ENCODE measurements at places on chromosomes 4 and X.

- no peak for DNase-seq
Measured at GRCh38 chr4:141804836-141805235, 168.5 kb downstream of the IL15 start.

- no peak for DNase-seq
Measured at GRCh38 chr4:6271701-6272465, 2.2 kb downstream of the WFS1 start.

GRCh38 chrX:42804524-42804923 is 26.6 kb upstream of the PPP1R2C start:
- no peak for DNase-seq

GRCh38 chr4:63036159-63036866 is 1372.9 kb downstream of the TECRL start:
- no peak for DNase-seq

DNA sequence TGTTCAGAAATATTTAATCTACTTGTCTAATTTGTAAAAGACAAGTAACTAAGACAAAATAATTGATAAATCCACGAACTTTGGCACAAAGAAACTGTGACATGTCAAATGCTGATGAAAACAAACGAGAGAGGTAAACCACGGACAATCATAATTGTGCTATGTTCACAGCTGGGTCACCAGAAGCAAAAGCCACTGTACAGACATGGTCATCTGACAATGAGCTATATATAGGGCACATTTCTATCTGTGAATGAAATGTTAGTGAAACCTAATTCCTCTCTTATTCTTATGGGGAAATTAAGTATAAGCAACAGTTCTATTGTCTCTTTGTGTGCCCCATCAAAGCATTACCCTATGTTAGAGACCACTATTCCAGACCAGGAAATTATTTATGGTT is 444.0 kb upstream of the TRAM1L1 start:
- no peak for DNase-seq

DNA sequence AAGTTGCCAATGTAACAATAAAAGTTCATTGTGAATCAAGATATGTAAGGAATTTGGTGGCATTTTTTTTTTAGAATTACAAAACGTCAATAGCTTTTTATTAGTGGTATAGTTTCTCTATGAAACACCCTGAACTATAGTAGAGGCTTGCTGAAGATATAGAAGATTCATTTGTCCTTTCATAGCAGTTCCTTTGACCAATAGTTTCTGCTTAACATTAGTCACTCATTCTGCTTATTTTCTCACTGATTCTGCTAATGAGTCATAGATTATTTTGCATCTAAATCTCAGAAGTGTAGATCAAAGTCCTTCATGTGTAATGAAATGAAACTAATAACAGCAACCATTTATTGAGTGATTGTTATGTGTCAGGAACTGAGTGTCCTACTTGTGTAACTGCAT is 205.0 kb upstream of the TET2 start:
- DNase-seq = no peak

DNA sequence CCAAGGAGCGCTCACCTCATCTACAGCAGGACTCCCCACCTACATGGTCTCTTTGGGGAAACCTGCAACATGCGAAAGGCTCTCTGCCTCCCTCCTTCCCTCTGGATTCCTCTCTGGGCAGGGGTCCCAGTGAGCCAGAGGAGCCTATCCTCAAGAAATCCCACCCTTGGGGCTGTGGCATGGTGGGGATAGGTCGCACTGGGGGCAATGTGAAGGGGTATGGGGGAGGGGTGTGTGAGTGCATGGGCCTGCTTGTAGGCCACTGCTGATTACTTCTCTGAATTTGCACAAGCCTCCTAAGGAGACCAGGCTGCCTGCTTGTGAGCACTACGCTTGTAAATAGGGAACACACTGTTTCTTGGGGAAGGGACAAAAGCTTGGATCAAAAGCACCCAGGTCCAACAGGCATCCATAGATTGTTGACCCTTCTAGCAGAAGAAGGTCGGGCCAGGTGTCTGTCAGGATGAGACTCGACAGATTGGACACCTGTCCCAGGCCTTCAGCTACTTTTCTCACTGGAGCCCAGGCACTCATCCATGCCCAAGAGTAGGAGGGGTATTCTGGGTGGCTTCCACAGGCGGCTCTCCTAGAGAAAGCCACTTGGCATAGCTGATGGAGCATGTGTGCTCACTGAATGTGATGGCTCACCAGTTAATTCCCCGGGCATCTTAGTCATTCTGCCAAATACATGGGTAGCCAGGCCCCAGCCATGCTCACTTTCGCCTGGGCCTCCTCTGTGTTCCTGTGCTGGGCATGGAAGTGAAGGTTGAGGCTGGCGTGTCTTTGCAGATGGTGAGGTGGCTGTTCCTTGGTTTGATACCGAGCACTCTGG is 75.0 kb downstream of the NBDY start:
- no peak for DNase-seq

GRCh38 chrX:20530406-20530921 is 263.8 kb upstream of the RPS6KA3 start:
- peak; percentile 21 for DNase-seq

GRCh38 chrX:1239681-1240142 is 27.3 kb upstream of the CRLF2 start:
- DNase-seq = no peak

DNA sequence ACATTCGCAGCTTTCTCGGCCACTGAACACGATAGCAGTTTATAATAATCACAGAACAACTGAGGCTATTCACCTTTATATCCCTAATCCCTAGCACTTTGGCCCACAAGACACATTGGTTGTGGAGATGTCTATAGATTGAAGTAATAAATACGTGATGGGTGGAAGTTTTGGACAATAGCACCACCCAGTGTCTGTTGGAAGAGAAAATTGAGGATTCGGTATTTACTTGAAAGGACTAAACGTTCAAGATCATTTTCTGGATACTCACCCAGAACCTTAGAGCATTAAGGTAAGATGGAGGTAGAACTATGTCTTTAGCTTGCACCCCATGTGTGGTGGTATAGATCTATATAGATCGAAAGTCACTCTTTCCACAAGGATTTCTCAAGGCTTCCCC is 787 bp upstream of the TMSB15A start:
- DNase-seq = no peak

GRCh38 chr4:3311489-3312171 is 18.8 kb downstream of the RGS12 start:
- no peak for DNase-seq

GRCh38 chrX:71637848-71638247 is 19.5 kb upstream of the CXCR3 start:
- no peak for DNase-seq

GRCh38 chr4:128322311-128322710 is 34.7 kb upstream of the PGRMC2 start:
- no peak for DNase-seq

DNA sequence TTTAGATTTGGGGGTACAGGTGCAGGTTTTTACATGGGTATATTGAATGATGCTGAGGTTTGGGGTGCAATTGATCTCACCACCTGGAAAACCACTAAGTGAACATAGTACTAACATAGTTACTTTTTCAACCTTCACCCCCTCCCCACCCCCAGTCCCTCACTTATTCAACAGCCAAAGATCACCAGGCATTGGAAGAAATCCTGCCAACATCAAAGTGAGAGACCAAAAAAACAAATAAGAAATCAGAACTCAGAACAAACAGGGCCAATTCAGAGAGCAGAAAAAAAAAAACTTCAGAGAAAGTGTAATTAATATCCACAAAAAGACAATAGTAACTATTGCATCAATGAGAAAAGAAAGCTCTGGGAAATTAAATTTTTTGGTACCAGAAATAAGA is 20.5 kb upstream of the LAP3 start:
- no peak for DNase-seq

GRCh38 chr4:90689739-90690138 is 562.5 kb downstream of the CCSER1 start:
- DNase-seq = no peak

- no peak for DNase-seq
Measured at GRCh38 chrX:104018126-104018525, 4.6 kb upstream of the H2BW1 start.

GRCh38 chr4:82780752-82781231 is 17.8 kb downstream of the SCD5 start:
- no peak for DNase-seq

GRCh38 chr4:39613093-39613656 is 25.5 kb downstream of the SMIM14 start:
- no peak for DNase-seq

DNA sequence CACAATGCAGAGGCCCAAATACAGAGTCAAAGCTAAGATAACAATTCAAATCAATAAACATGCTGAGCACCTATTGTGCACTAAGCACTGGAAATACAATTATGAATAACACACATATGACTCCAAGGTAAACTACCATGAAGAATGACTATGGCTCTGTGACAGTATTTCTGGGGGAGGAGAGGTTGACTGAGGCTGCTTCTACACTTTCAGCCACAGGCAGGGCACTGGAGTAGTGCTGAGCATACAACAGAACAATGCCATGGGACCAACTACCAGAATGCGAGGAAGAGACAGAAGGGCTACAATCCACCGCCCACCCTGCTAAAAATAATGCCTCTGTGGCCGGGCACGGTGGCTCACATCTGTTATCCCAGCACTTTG is 13.7 kb downstream of the TEC start:
- DNase-seq = no peak

DNA sequence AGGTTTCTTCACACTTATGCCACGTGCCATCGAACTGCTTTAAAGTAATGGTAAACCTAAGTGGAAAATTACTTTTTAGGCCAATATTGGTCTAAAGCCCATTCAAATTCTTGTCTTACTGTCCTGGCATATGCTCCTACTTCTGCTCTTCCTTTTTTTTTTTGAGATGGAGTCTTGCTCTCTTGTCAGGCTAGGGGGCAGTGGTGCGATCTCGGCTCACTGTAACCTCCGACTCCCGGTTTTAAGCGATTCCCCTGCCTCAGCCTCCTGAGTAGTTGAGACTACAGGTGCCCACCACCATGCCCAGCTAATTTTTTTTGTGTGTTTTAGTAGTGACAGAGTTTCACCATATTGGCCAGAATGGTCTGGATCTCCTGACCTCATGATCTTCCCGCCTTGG is 129.0 kb upstream of the TECRL start:
- DNase-seq = no peak

DNA sequence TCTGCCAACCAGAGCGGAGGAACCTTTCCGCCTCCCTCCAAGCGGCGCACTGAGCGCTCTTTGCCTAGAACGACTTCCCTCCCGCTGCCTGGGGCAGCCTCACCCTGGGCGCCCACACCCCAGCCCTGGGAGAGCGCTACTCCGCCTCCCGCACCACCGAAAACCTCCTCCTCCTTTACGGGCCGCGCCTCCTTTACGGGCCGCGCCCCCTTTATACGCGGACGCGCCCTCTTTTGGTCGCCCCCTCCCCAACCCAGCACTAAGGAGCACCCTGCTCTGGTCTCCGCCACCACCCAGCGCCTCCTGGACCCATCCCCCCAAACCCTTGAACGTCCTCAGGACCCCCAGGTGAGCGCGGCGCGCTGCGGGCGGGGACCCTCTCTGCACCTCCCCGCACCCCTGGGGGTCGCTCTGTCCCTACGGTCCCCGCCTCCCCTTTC is 586 bp upstream of the NSG1 start:
- no peak for DNase-seq

- DNase-seq = no peak
Measured at GRCh38 chr4:2786794-2787229, 6.1 kb upstream of the SH3BP2 start.

GRCh38 chr4:90061881-90062280 is 65.3 kb upstream of the CCSER1 start:
- no peak for DNase-seq

GRCh38 chr4:57168982-57169381 is 58.8 kb upstream of the IGFBP7 start:
- DNase-seq = no peak

GRCh38 chr4:90030953-90031352 is 96.2 kb upstream of the CCSER1 start:
- DNase-seq = no peak

DNA sequence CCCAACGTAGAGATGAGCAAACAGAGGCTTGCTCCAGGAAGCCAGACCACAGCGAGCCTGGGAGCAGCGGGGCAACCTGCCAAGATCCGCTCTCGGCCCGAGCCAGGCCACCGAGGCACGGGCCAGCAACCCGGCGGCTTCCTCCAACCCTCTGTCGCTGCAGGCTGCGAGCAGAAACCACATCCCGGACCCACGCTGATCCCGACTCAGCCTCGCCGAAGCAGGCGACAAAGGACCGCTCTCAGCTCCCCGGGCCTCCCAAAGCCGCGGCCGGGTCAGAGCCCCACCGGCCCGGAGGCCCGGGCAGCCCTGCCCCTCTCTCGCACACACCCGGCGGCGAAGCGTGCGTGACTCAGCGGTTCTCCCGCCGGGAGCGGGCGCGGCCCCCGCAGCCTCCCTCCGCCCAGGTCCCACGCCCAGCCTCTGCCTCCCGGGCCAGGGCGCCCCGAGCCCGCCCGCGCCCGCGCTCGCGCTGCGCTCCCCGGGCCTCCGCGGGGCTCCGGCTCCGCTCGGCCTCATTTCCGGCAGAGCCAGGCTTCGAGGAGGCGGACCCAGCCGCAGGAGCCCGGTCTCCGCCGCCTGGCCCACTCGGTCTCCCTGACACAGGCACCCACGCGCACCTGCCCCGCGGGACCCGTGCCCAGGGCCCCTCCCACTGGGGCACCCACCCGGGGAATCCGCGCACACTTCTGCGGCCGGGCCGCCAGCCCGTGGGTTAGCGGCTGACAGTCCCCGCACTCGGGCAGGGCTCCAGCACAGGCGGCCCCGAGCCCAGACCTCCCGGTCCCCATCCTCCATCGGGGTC is 1.7 kb downstream of the PPP2R2C start:
- no peak for DNase-seq

GRCh38 chr4:48483006-48483776 is at the start of gene SLC10A4:
Gene SLC10A4, plus strand, starts transcription at chr4:48483343. Its CDS starts 219 bp downstream, at chr4:48483562.
- DNase-seq = no peak

GRCh38 chrX:11484290-11484689 is 181.4 kb downstream of the ARHGAP6 start:
- DNase-seq = no peak

GRCh38 chr4:15031993-15032675 is 29.9 kb downstream of the CPEB2 start:
- no peak for DNase-seq

DNA sequence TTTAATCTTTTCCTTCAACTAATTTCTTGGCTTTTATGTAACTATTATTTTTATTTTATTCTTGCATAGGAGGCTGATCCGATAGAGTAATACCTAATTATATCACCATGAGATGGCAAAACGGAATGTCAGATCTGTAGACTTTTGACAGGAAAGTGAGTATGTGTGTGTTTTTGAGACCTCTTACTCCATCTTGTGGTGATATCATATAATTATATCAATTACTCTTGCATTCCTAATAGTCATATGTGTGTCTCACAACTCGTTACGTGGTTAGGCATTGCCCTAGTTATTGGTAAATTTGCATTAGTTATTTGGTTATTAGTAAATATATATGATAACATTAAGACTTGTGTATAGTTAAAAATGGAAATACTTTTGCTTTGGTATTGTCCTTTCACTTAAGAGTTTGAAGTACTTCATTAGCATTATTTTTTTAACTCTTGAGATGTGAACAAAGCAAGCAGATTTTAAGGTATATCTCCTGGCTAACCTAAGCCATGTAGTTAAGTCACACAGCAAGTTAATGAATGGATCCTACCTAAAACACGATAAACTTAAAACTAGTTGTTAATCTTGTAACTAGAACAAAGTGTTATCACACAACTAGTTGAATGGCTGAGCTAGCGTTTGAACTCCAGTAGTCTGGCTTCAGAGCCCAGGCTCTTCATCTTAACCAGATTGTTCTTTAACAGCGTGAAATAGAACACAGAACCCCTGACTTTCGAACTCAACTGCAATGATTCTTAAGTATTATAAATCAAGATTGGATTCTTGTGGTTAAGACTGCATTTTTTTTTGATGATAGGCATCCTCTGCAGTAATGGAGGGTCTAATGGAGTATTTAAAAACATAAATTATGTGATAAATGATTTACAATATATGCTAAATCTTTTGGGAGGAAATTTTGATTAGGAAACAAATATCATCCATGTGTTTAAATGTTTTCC is 67.1 kb downstream of the PGRMC2 start:
- DNase-seq = no peak

Data from stimulated activated CD8-positive, alpha-beta memory T cell treated with anti-CD3 and anti-CD28 coated beads, Interleukin-15, amount 100 ng/mL, for 24 hours (primary cell).